Activated T-cell treated with anti-CD3 and anti-CD28 coated beads, Interleukin-2, amount 50 U/mL, for 24 hours (primary cell): ENCODE measurements at places on chromosomes 5 and 9.

- DNase-seq: no peak
These were observed 92.9 kb downstream of the RXRA start for GRCh38 chr9:134419000-134419683.

- no peak for DNase-seq
These were observed 245.8 kb upstream of the GAS1 start for GRCh38 chr9:87193151-87193550.

GRCh38 chr5:55608595-55609349 lies 74.0 kb upstream of the PLPP1 start:
- no peak for DNase-seq

DNA sequence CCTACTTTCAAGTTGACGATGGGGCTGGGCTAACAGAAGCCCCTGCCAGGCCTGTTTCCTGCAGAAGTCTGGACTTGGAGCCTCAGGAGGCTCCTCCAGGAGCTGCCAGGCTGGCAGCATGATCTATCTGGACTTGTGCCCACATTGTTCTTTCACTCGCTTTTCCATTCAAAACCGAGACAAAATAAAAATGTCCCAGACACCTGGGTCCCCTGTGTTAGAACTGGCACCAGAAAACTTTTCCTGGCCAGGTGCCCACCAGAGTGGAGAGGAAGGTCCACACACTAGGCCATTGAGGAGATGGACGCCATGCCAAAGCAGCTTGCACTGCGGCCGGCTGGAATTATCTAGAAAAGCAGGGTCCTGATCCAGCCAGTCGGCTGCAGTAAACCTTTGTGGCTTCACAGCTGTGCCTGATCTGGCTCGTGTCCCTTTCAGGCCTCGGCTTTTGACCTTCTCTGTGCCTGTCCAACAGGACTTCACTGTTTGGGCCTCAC lies 78.2 kb downstream of the GCNT1 start:
- no peak for DNase-seq
